NCI-H526 treated with DMSO at 0.1 percent for 48 hours (cell line): ENCODE measurements at places on chromosomes 5 and 9.

DNA sequence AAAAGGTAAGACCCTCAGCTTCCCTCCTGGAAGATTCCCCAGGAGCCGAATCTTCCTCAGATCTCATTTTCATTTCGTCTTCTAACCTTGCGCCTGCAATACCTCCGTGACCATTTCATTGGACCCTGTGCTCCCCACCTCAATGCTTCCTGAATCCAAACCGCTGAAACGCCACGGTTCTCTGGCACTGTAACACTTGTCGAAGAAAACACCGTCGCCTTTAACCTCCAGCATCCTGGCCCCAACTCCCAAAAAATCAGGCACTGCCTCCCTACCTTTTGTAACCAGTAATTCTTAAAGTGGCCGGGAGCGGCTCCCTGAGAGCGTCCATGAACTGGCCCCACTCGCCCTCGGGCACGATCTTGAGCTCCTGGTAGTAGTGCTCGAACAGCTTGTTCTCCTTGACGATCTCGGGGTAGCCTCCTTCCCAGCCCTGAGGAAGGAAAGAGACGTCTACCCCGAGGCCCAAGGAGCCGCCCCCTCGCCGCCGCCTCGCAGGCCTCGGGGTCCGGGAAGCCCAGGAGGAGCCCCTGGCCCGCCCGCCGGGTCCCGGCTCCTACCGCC is 438 bp downstream of the NSUN2 start:
- DNase-seq = no peak

DNA sequence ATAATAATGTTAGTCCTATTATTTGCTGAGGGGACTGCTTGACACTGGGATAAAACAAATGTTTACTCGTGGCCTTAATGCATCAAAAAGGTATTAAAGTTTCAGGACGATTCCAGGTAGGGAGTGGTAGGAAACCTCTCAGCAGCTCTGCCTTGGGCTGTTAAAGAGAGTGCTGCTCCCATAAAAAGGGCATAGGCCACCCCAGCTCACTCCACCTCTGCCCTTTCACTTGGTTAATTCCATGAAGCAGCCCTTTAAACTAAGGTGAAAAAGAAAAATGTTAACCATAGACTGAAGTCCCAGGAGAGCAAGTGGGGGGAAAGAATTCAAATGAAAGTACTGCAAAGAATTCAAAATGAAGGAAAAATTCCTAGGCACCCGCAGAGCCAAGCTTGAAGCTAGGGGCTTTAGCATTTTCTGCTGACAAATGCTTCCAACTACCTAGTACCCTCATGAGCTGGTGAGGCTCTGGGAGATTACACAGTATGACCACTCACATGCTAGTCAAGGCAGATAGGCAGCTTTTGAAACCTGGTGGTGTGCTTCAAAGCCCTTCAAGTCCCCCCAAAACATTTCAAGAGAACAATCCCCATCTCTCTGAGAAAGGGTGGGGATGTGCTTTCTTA is 8.5 kb downstream of the KLF9 start:
- DNase-seq = no peak

- no peak for DNase-seq
These were observed 49.4 kb downstream of the MEF2C start for GRCh38 chr5:88833371-88834130.

DNA sequence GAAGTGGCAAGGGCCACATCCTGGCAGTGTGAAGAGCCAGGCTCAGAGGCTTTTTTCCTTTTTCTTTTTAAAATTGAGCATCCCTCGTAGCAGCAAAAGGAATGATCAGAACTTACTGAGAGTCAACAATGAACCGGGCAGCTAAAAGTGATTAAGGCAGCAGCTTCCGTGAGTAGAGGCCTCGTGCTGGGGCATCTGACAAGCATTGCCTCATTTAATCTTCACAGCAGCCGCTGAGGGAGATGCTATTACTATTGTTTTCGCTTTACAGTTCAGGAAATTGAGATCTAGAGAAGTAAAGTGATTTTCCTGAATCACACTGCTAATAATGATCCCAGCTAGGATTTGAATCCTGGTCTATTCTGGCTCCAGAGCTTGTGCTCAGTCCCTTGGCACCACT is 30.7 kb upstream of the PTGS1 start:
- DNase-seq = no peak

- DNase-seq = no peak
These were observed 23.0 kb downstream of the FRRS1L start for GRCh38 chr9:109143881-109144562.

GRCh38 chr9:36946653-36947052 is 87.4 kb downstream of the PAX5 start:
- DNase-seq = no peak

- DNase-seq = no peak
These were observed 103.7 kb upstream of the ITGA1 start for GRCh38 chr5:52684051-52684450.

GRCh38 chr5:51558682-51559081 is 175.4 kb downstream of the ISL1 start:
- DNase-seq = no peak

DNA sequence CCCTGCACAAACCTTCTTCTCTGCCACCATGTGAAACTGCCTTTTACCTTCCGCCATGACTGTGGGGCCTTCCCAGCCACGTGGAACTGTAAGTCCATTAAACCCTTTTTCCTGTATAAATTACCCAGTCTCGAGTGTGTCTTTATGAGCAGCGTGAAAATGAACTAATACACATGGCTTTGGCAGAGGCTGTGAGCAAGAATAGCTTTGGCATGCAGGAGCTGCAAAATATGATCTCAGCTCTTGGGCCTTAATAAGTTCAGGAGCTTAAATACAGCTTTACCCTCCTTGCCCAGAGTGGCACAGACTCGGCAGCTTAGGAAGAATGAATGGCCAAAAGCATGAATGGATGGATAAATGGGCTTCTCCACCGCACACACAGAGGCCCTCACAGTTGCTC is 15.7 kb upstream of the SLC36A1 start:
- DNase-seq = no peak

DNA sequence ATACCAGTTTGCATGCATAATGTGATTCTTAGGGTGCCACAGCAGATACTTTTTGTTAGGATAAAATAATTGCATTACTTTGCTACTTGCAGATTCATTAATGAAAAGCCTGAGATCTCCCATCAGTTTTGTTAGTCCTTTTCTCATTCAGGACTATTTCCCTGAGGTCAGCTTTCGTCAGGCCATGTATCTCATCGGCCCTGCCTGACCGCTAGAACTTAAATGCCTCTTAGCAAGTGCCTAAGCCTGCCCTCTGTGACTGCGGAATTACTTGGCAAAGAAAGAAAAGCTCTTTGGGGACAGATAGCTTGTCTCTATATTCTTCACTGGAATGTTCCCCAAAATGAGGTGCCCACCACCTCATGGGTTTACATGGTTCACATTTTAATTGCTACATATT is 147.8 kb downstream of the KCTD16 start:
- no peak for DNase-seq

DNA sequence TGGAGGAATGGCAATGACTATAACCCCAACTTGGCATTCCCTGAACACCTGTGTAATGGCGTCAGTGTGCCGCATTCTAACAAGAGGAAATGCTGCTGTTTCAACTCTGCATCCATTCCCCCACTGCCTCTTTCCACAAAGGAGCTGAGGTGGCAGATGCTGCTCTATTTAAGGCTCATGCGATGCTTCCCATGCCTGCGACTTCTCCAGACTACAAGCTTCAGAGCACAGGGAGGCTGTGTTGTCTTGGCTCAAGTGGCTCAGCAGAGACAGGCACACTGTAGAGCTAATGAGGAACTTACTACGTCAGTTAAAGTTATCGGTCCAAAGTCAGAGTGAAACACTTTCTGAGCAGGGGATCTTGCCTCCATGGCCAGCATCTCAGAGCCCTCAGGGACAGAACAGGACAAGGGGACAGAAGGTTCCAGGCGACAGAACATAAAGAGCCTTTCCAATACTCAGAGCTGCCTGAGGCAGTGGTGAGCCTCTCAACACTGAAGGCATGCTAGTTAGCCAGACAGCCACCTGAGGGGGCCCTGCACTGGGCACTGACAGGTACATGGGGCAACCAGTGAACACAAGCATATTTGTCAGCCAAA is 21.8 kb downstream of the TNIP1 start:
- no peak for DNase-seq

- no peak for DNase-seq
These were observed 12.4 kb upstream of the TMC1 start for GRCh38 chr9:72509053-72509452.
